ENCODE measurements at places on chromosomes 12 and 14.

GRCh38 chr12:115394496-115395220, 710.7 kb upstream of the TBX3 start:
- DNase-seq, result peak; percentile 43

DNA sequence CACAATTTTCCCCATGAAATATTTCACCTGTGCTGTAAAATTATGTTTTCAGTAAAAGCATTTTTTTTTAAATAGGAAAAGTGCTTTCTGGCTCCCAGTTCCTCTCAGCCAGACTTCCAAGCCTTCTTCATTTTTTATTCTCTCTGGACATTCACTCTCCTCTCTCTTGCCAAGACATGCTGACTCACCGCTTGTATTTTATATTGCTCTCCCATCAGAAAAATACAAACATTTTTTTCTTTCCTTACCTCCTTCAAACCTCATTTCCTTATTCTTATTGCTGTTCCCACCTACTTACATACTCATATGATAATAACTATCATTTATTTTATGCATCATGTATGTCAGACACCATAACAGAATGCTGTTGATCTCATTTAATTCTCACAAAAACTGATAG, 37.7 kb upstream of the ZNF641 start:
- DNase-seq, result no peak

DNA sequence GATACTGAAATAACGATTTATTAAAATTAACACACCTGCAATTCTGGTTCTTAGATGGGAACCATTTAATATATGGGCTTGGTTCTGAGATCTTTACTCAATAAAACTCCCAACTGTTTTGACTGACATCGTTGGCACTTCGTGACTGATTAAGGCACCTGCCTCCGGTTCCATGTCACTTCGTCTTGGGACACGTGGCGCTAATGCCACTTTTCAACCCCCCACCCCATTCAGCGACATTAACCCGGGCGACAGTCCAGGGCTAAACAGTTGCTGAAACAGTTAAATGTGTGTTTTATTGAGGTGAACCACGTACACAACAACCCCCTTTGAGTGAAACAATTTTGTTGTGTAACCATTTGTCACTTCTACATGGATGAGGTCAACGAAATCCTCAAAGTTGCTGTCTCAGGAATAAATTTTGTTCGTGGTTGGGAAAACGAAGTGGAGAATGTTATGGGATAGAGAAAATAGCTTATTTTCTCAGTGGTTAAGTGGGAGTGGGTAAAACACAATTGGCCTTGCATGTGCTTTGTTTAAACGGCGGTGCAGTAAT, 9.9 kb upstream of the SLC38A2 start:
- peak; percentile 24 for DNase-seq

DNA sequence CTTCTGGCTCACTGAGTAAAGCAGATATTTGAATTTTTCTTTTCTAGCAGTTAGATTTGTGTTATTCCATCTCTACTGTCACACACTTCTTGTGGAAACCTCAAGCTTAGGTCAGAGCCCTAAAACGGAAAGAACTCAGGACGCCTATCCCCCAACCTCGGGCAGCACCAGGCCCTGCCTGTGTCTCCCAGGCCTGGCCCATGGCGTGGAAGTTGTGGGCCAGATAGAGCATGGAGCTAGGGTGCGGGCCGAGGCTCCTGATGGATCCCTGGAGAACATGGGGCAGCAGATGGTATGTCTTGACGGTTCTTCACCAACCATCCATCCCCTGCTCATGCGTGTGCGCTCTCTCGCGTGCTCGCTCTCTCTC, 20.6 kb downstream of the P2RX4 start:
- DNase-seq, result no peak

DNA sequence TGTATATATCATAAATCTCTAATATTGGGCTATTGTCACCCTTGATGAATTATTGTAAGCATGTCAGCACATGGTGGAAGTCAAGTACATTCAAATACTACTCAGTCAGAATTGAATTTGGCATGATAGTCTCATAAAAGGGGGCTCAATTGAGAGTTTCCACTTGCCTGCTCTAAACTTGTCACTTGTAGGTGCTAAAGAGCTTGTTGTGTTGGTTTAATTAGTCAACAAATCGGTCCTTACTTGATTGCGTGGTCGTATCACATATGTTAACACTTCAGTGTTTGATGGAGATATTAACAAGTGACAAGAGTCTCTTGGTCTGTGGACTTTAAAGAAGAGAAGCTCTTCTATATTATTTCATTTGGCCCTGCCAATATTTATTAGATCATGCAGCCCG, 81.1 kb downstream of the NKX2-1 start:
- no peak for DNase-seq

- peak; percentile 82 for DNase-seq
Measured at GRCh38 chr12:15563663-15564062, 225.5 kb downstream of the EPS8 start.

DNA sequence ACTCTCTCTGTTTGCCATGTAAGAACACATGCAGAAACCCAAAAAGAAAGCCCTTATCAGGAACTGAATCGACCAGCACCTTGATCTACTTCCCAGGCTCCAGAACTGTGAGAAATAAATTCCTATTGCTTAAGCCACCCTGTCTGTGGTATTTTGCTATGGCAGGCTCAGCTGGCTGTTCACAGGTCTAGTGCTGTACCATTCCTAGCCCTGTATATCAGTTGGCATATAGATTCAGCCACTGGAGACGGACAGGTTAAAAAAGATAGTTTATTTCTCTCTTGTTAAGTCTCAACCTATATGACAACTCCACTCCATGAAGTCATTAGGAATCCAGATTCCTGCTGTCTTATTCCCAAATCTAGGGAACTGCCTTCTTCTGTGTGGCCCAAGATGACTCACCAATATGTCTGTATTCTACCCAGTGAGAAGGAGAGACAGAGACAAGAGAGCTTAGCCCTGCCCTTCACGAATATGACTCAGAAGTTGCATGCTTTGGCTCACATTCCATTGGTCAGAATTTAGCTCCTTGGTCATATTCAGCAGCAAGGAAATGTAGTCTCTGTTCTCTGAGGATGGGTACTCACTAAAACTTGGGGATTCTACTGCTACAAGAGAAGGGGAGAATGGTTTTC, 57.0 kb downstream of the PLEKHG7 start:
- peak; percentile 98 for DNase-seq

DNA sequence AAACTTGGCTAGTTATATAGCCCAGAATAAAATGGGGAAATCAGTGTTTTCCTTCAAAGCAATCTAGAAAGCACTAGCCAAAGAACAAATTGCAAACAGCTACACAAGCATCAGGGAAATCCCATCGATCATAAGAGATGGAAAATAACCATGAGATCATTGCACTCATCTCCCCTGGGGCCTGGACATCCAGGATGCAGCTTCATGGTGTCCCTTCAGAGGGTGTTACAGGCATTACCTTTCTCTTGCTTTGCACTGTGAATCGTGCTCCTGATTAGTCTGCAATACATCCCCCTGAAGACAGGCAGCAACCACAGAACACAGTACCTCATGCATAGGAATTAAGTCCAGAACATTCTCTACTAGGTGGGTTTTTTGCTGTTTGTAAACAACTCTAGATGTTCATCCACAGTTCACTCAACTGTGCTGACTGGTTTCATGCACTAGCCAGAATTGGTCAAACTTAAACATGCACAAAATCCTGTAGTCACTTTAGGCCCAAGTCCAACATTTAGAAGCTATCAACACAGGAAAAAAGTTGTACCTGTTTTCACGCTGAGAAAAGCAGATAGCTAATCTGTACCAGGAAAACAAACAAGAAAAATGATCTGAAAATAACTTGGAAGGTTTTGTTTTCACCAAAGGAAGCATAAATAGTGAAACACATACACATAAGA, 120.1 kb downstream of the ZFP36L1 start:
- no peak for DNase-seq

DNA sequence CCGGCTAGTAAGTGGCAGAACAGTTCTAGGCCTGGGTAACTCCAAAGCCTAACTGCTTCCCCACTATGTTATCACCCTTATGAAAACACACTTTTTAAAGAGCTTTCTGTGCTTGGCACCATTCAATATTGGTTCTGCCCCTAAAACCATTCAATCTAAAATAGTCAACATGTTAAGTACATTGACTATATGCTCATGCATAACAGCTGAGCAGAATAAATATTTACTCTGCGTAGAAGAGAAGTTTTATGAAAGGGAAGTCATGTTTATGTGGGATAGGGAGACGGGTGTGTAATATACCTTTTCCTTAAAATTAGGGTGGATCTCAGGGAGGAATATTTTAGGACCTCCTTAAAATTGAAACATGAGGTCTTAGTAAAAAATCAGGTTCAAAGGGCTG, 80.5 kb downstream of the SAMD4A start:
- no peak for DNase-seq

GRCh38 chr12:99600388-99600787, 47.2 kb upstream of the GARIN6 start:
- DNase-seq, result no peak
